Hematopoietic multipotent progenitor cell treated with erythropoietin and hydrocortisone succinate and interleukin-3 and kit ligand, for 17 days (in vitro differentiated cells): ENCODE measurements at places on chromosomes 13 and 19.

DNA sequence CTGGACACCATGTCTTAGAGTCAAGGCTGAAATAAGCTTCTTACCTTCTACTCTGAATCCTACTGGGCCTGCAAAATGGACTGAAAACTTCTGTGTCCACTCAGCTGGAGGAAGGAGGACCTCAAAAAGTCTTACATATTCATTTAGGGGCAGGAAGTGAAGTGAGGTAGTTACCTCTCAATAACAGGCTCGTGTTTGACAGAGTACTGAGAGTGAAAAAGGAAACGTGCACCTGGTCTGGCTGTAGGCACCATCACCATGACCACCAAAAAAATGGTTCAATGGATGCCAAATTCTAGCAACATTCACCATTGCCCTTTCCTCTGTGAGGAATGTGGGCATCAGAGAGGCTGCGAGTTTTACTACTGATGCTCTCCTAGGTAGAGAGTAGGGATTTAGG is 176.2 kb downstream of the RFC3 start:
- no peak for DNase-seq

DNA sequence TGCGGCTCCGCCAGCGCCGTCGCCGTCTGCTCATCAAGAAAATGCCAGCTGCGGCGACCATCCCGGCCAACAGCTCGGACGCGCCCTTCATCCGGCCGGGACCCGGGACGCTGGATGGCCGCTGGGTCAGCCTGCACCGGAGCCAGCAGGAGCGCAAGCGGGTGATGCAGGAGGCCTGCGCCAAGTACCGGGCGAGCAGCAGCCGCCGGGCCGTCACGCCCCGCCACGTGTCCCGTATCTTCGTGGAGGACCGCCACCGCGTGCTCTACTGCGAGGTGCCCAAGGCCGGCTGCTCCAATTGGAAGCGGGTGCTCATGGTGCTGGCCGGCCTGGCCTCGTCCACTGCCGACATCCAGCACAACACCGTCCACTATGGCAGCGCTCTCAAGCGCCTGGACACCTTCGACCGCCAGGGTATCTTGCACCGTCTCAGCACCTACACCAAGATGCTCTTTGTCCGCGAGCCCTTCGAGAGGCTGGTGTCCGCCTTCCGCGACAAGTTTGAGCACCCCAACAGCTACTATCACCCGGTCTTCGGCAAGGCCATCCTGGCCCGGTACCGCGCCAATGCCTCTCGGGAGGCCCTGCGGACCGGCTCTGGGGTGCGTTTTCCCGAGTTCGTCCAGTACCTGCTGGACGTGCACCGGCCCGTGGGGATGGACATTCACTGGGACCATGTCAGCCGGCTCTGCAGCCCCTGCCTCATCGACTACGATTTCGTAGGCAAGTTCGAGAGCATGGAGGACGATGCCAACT is 24.4 kb upstream of the KCTD15 start:
- DNase-seq: no peak

DNA sequence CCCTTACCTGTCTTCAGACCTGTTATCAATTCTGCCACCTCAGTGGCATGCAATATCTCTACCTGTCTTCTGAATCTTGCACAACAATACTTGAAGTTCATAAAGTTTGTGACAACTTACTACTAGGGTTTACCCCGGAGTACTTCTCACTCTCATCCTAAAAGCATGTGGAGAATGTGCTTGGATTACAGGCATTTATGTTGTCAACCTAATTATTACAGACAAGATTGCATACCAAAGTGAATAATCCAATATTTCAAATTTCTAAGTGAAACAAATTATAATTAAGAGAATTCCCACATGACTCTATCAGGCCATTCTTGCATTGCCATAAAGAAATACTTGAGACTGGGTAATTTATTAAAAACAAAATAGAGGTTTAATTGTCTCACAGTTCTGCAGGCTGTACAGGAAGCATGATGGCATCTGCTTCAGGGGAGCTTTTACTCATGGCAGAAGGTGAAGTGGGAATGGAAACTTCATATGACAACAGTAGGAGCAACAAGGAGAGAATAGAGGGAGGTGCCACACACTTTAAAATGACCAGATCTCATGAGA is 661.0 kb upstream of the SPRY2 start:
- DNase-seq: no peak

DNA sequence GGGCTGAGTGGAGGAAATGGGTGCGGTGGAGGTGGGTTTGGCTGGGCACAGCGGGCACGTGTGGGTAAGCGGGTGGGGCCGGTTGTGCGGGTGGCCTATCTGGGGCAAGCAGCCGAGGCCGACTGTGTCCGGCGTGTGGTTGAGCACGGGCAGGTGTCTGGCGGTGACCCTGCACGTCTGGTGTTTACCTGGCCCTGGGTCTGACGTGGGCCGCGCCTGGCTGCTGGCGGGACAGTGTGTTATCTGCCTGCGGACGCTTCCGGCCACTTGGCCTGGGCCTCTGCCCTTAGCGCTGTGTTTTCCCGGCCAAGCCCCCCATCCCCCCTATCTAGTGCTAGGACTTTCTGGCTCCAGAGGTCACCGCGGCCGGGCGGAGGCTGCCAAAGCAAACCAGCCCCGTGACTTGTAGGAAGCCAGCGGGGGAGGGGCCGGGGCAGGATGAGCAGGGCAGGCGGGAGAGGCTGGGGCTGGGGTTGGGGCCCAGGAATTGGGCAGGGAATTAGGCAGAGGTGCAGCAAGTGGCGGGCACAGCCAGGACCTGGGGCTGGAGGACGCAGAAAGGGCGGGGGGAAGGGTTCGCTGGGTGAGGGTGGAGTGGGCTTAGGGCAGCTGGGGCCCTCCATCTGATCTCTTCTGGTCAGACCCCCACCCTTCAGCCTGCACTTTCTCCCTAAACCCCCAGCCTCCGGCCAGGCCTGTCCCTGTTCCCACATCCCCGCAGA is 534 bp upstream of the HPN start:
- DNase-seq: no peak

- no peak for DNase-seq
These were observed 24.4 kb upstream of the GPR12 start for GRCh38 chr13:26784704-26785639.

- no peak for DNase-seq
These were observed 10.3 kb upstream of the MYCBP2 start for GRCh38 chr13:77337159-77337558.

GRCh38 chr19:55354698-55355212 is at the start of gene COX6B2:
COX6B2 (minus strand) TSS chr19:55354719; CDS start chr19:55354521, 198 bp downstream.
- DNase-seq: peak; percentile 54

GRCh38 chr13:79880818-79881217 is 399.9 kb downstream of the NDFIP2 start:
- DNase-seq: no peak

GRCh38 chr19:53019684-53020083 is 6.0 kb downstream of the ERVV-1 start:
- no peak for DNase-seq

DNA sequence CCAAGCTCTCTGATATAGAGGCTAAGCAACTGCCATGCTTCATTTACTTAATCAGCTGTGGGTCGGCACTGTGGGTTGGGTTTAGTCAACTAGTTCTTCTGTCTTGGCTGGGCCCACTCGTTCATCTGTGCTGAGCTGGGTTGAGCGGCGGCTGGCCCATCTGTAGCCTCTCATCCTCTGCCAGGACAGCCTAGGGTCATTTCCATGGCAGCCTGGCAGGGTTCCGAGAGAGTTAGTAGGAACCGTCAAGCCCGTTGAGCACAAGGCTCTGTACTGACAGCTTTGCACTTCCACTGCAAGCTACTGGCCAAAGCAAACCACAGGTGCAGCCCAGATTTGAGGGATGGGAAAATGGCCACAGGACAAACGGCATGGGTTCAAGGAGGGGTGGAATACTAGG is 6.6 kb upstream of the ZNF835 start:
- no peak for DNase-seq

GRCh38 chr13:45659536-45659935 is 42.6 kb upstream of the CBY2 start:
- no peak for DNase-seq

GRCh38 chr13:62767473-62767872 is 1351.8 kb upstream of the PCDH20 start:
- no peak for DNase-seq

- no peak for DNase-seq
These were observed 4.6 kb downstream of the KLF12 start for GRCh38 chr13:74129500-74130191.

DNA sequence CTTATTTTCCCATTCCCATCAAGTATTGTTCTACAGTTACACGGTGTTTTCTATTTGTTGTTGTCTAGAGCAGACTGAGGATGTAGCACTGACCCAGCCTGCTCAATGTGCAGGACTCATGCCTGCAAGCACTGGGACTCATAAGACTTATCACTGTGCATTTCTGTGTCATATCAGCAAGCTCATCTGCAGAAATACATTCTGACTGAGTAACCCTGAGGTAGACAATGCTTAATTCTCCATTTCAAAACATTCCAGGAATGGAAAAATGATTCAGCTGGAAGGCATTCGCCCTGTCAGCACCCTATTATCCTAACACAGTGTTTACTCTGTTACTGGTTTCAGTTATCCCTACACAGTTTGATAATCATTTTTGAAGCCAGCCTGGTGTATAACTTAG is 2506.4 kb downstream of the PCDH9 start:
- DNase-seq: no peak

DNA sequence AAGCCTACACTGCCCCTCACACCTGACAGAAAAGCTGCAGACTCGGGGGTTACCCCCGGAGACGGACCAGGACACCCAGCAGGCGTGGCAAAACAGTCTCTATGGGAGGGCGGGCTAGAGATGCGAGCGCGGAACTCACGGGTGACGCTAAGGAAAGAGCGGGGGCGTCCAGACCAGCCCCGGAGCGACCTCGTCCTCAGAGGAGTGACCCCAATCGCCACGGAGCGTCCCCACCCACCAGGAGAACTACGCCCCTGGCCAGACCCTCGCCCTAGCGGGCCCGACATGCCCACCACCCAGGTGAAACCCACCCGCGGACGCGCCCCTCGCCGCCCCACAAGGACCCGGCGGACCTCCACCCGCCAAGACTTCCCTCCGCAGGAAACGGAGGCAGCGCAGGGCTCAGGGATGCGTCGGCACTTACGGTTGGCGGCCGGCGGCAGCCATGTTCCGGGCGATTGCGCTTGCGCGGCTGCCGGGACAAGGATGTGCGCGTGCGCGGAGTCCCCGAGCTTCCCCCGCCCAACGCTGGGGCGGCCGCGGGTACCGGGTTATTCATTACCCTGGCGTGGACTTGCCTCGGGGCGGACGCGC is at the start of gene ZNF329:
Gene ZNF329 (minus strand): TSS at position 462 of the 594 bp plus-strand sequence. CDS start 21,286 bp downstream, outside the sequence.
- peak; percentile 76 for DNase-seq

GRCh38 chr13:40569024-40569350 is 97.5 kb downstream of the FOXO1 start:
- no peak for DNase-seq

DNA sequence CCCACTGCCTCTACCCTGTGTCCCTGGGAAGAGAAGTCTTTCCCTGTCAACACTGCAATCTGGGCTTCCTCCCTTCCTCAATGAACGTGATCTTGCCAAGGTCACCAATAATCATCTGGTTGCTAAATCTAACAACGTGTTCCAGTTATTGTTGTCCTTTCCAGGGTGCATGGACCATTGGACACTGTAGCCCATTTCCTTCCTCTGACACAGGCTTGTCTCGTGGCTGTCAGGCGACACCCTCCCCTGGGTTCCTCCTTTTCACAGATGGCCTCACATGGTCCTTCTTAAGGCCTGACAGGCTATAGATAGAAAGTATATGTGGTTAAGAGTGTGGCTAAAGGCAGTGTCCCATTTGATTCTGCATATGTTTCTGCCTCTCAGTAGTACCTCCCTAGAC is 67.7 kb upstream of the STARD13 start:
- no peak for DNase-seq

DNA sequence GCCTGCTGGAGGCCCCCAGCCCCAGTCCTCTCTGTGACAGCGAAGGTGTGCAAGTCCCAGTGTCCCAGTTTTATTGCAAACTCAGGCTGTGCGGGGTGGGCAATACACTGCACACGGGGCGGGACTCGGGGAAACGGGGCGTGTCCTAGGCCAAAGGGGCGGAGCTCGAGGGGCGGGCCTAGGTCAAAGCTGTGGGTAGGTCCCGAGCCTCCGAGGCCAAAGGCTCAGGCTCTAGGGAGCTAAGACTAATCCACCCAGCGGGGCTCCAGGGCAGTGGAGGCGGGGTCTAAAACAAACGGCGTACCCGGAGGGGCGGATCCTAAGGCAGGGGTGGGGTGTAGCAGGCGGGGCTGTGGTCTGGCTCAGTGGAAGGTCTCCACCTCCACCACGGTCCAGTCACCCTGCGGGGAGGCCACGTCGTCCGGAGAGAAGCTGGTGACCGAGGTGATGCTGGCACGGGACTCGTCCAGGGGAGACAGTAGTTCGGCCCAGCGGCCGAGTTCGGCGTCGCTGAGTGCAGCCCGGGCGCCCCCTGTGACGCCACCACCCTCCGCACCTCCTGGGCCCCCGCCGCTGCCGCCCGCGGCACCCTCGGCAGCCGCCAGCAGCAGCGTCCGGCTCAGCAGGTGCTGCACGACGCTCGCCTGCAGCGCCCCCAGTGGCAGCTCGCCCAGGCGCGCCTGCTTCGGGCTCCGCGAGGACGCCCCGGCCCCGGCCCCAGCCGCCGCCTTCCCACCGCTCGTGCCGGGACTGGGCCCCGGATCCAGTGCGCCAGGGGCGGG is 5.3 kb downstream of the PRR36 start:
- DNase-seq: peak; percentile 74

DNA sequence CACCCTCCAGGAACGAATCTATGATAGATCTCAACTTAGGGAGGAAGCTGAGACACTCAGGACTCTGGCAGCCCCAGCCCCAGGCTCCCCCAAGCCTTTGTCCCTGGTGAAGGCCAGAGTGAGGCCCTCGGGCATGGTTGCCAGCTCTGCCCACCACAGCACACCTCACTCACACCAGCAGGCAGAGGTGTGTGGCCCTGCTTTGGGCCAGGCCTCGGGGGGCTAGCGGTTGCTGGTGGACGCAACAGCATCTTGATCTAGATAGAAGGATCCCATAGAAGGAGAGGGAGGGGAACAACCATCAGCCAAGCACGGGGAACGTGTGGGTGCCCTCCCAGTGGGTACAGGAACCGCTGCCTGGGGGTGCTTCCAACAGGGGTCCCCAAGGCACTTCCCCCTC is 36.7 kb downstream of the DNMT1 start:
- DNase-seq: no peak

GRCh38 chr13:91141543-91142061 is 205.9 kb upstream of the MIR17HG start:
- DNase-seq: no peak

GRCh38 chr19:41871573-41872383 is 5.3 kb upstream of the CD79A start:
- DNase-seq: no peak

DNA sequence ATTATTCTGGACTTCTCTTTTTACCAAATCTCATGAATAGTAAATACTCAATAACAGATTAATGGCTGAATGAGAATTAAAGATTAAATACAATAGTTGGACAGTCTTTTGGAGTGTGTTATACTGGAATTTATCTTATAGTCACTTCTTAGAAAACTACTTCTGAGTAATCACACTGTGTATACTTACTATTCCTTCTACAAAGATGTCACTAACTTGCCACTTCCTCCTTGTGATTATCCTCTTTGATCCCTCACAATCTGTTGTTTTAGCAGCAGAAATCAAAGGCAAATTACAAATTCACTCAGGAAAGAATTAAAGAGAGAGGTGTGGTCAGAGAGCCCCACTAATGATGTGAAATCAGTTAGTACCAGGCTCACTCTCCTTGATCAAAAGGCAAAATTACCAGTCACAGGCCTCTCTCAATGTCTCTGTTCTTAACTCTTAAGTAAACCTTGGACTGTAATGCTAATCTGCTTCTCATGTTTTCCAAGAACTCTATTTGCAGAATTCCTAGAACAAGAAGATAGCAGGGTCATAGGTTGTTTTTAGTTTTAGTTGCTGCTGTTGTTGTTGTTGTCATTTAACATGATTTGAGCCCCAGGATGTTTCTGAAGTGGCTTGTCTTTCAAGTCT is 37.3 kb upstream of the FNDC3A start:
- no peak for DNase-seq

GRCh38 chr19:18046059-18046718 is 38.2 kb downstream of the ARRDC2 start:
- peak; percentile 58 for DNase-seq
